ENCODE measurements at places on chromosomes 4 and X. TPM values are rescaled to one million over a fixed set of nuclear protein-coding genes. Genes with fewer than 3 reads are reported as not detected.

Gene ENPEP
- total RNA-seq: not detected

Gene CT45A3
- total RNA-seq: not detected

Gene COX7B2
- not detected for total RNA-seq

Gene PPARGC1A
- not detected for total RNA-seq

Gene MID1
- not detected for total RNA-seq

Gene LINC00632
- not detected for total RNA-seq

Gene CNKSR2
- total RNA-seq: 5.8 TPM

Gene SNCA
- 0.44 TPM for total RNA-seq

DNA sequence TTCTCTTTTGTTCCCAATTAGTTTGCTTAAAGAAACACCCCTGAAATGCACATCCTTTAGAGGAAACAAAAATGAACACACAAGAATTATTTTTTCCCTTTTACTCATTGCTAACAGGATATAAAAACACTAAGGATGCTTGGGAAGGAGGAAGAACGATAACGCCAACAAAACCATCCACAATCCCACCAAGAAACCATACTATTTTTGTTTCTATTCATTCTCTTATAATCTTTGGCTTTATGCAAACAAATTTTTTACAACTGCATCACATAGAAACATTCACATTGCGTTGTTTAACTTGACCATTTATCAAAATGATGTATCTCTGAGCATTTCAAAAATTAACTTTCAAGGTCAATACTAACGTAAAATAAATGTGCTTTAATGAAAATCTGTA lies 12.0 kb downstream of the APBB2 start:
- DNase-seq: no peak

DNA sequence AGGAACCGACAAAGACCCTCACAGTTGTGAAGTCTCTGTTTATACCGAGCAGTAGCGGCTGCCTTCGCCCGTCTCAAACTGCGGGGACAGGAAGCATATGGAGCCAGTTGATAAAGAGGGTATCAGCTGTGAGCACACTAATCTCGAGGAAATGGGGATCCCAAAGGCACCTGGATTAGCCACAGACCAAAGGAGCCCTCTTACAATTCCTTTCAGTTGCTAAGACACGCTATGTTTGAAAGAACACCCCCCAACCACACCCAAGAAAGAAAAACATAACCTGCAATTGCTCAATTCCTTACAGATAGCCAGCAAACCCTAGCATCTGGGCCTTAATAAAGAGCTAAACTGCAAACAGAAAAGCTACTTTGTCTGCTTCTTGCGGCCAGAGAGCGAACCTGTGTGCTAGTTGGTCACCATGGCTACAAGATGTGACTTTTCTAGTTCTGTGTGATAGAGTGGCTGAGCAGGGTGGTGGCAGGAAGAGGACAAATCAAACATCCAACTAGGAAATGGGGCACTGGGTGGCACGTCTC lies 23.3 kb upstream of the CHRNA9 start:
- DNase-seq: peak; percentile 65

GRCh38 chr4:10334506-10335028 lies 122.7 kb downstream of the ZNF518B start:
- DNase-seq: no peak

GRCh38 chrX:17496407-17496806 lies 121.4 kb downstream of the NHS start:
- no peak for DNase-seq

GRCh38 chr4:92050875-92051274 lies 252.9 kb upstream of the GRID2 start:
- DNase-seq: no peak

DNA sequence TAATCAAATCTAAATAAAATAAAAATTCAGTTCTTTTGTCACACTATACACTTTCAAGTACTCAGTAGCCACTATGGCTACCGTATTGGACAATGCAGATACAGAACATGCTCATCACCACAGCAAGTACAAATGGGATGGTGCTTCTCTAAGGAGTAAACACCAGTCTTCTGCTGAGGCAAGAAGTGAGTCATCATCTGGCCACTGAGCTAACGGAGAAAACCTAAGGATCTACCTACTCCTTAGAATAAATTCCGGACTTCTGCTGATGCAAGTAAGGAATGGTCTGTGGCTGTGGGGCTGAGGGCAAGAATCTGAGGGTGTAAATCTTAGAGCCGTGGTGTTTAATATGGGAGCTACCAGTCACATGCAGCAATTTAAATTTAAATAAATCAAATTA lies 11.3 kb upstream of the RBMXL3 start:
- DNase-seq: no peak

DNA sequence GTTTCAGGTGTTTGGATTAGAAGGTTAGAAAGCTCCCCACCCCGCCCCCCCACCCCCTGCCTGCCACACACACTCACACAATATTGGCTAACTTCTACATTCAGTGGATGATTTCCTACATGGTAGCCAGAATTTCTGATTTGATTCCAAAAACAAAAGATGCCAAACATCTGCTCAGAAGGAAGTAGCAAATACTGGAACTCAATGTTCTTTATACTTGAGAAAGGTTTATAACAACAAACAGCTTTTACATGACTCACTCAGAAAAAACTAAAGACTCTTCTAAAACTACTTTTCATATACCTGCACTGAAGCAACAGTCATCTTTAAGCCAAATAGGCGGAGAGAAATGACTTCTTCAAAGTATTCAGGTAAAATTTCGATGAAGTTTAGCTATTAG lies 750.5 kb upstream of the POU3F4 start:
- DNase-seq: no peak

DNA sequence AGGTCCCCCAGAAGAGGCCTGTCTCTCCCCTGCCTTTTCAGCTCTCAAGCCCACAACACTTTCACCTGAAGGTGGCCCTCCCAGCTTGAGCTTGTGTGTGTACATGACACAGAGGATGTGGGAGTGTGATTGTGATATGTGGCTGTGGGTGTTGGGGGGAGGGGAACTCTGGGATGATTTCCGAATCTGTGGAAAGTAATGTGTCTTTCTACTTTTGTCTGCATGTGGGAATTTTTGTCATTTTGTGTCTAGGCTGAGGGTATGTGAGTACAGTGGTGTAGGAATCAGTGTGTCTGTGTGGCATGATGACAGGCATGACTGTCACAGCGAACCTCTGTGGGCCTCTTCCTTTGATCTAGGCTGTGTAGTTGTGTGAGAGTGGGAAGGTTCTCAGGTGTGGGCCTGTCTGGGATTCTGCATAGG lies 6.4 kb downstream of the SYP start:
- no peak for DNase-seq

DNA sequence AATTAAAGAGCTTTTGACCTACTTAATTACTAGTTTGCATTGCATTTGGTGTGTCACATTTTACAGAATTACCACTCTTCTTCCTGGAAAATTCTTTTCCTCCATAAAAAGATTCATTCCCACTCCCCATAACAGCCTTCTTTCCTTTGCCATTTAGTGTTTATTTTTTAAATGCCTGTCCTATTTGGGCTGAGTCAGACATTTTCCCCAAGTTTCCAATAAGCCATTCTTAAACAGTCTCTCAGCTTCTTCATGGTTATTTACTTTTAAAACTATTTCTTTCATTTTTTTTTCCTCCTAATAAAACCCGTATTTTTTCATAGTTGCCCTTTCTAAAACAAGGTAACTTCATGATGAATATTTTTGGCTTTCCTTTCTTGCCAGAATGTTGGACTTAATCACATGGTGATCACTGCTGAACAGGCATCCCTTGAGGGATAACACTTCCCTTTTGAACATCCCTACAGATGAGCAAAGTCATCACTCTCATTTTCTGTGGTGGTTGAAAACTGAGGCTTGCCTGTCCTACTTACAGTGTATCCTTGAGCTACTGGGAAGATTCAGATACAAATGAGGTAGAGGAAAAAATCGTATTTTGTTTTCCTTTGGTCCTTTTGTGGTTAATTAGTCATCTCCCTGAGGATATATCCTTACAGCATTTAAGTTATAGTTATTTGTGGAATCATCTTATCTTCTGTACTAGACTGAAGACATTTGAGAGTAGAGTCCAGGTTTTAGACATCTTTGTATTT lies 520.5 kb upstream of the NR3C2 start:
- no peak for DNase-seq

GRCh38 chr4:122827879-122828601 lies 1.4 kb downstream of the FGF2 start:
- no peak for DNase-seq

- no peak for DNase-seq
Observed at GRCh38 chr4:11488657-11489452, 60.2 kb upstream of the HS3ST1 start.

- no peak for DNase-seq
Observed at GRCh38 chrX:13535376-13536165, 33.8 kb upstream of the EGFL6 start.

DNA sequence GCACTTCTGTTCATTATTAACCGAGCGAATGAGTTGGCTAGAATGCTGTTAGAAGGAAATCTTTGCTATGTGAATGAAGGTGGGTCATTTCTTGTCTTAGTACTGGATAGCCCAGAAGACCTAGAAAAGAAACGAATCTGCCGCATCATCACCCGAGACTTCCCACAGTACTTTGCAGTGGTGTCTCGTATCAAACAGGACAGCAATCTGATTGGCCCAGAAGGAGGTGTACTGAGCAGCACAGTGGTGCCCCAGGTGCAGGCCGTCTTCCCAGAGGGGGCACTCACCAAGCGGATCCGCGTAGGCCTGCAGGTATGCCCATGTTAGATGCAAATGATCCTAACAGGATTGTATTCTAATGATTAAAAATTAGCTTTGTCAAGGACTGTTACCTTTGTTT lies 286.3 kb downstream of the ANK2 start:
- DNase-seq: no peak

- no peak for DNase-seq
Observed at GRCh38 chr4:164783976-164784375, 30.0 kb downstream of the SMIM31 start.

DNA sequence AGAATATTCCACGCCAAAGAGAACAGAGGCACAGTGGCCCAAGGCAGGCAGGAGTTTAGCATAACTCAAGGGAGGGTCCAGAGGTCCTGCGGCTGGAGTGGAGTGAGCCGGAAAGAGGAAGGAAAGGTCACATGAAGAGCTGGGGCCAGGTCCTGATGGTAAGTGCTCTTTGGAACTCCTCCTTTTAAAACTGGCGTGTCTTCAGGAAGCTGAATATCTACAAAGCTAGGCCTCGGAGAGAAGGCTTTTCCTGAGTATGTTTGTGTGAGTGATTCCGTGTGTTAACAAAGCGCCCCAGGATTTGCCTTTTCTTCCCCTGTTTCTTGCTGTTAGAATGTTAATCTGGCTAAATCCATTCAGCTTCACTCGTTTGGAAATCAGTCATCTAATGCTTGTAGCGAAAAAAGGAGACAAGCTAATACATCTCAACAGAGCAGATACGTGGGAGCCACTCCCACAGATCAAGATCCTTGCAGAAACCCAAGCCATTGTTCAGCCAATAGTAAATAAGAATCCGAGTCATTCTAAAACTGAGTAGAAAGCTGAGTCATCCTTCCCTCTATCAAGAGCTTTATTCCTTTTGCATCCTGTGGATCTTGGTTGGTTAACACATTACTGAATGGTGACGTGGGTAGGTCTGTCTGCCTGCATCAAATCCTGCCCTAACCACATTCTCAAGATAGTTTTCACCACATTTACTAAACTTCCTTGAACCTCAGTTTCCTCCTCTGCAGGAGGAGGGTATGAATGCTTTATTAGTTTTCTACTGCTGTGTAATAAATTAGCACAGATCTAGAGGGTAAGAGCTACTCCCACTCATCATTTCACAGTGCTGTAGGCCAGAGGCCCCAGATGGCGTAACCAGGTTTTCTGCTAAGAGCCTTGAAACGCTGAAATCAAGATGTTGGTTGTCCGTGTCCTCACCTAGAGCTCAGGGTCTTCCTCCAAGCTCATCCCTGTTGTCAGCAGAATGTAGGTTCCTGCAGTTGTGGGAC lies 43.2 kb upstream of the RBM47 start:
- no peak for DNase-seq

DNA sequence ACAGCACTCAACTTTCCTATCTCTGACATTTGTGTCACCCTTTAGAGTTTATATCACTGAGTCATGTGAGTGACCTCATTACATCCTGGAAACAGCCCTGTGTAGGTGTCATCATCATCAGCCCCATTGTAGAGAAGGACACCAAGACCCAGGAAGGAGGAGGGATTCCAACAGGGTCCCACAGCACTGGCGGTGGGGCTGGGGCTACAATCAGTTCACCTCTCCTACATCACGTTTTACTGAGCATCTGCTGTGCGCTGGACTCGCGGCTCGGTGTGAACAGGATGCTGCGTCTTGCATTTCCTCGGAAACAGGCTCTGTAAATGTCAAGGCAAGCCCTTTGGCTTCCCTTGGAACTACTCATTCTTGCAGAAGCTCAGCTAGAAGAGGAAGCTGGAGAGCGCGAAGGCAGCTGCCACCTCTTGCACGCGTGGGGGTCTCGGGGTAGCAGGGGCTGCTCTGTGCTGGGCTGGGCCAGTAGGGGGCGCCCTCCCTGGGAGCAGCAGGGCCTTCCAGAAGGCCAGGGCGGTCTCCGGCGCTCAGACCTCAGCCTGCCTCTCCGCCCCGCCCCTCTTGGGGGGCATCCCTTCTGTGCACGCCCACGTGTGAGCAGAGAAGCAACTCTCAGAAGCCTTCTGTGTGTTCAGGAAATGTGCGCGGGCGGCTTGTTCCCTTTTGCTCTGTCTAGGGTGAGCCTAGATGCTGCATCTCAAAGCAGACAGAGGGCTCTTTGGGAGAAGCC lies 29.0 kb downstream of the REELD1 start:
- peak; percentile 16 for DNase-seq
